ENCODE measurements at places on chromosomes 3 and 15.

- no peak for DNase-seq
These were observed 182.6 kb downstream of the WDR72 start for GRCh38 chr15:53576841-53577240.

- DNase-seq = no peak
These were observed 24.8 kb downstream of the IGF1R start for GRCh38 chr15:98673133-98673532.

DNA sequence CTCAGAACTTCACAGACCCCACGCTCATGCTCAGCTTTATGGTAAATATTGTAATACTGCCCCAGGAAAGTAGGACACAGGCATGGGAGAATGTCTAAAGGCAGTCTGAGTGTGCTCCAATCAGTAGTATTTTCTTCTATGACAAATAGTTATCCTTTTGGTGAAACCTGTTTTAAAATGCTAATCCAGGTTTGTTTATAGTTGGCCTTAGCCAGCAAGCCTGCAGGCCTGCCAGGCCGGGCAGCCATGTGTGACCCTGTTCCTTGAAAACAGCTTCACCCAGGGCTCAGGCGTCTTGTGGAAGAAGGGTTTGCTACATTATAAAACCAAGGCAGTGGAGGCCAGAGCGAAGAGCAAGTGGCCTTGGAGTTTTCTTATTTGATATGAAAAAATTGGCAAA is 104.7 kb downstream of the SEMA6D start:
- DNase-seq = no peak

DNA sequence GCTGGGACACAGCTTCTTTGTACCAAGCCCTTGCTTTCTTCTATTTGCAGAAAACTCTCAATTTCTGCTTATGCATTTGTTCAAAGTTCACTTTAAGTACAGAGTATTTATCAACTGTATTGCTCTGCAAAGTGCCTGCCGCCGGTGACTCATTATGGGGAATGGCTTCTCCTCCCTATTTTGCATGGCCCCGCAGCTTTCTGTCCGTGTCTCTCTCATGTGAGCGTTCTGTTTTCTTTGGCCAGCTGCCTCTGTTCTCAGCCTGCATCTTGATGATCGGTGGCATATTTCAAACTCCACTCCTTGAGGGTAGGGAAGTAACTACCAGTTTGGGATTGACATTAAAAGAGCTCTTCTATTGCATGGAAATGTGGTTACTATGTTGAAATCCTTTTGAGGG is 28.6 kb upstream of the ST8SIA2 start:
- no peak for DNase-seq

DNA sequence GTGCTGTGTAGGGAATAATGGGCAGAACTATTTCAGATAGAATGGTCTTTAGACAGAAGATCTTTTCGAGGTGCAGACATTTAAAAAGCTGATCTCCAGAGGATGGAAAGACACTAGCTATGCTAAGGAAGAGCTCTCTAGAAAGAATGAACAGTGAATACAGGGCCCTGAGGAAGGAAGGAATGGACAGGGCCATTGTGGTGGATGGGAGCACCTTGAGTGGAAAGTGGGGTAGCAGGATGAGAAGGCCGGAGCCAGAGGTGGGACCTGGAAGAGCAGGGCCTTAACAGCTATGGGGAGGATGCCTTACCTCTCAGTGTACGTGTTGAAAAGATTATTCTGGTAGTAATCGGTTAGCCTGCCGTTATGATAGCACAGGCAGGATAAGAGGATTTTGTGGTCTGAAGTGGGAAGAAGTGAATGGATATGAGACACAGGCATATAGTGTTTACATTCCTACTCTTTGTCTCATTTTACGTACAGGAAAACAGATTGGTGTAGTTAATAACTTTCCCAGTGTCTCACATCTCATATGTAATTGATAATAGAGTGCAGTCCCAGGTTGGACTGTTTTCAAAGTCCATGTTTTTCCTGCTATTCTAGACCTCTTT is 172.4 kb downstream of the KLHL25 start:
- DNase-seq = no peak

DNA sequence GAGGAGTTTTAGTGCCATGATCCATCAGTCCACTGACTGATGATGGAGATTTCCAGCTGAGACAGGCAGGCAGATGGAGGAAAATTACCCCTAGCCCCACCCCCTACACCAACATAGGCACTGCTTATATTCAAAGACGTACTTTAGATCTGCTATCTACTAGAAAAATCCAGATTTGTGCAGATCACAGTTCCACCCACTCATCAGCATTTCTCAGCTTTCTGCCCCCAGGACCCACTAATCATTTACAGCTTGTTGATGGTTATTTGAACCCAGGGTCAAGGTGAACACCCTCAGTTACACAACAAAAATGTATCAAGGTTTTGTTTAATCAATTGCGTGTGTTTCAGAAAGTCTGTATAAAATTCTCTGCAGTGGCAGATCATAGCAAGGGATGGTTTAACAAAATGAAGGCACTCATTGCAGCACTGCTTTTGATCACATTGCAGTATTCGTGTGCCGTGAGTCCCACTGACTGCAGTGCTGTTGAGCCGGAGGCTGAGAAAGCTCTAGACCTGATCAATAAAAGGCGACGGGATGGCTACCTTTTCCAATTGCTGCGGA is at the start of gene HRG:
Gene HRG, plus strand, starts transcription at position 390 of the 564 bp plus-strand sequence. Its CDS starts 18 bp downstream, at position 408.
- no peak for DNase-seq

DNA sequence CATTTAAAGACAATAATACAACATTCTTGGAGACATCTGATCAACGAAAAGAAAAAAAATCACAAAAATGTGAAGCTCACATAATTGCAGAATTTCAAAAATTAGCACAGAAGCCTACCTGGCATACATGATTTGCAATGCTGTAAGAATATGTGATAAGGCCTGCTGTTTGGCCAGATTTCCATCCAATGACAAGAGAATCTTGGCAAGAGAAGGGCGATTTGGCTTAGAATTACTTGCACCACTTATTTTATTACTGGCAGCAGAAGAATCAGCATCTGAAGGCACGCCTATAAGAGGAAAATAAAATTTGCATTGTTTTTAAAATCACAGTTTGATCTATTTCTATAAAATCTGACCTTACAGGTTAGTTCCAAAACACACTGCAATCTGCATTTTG is 70.3 kb upstream of the OCA2 start:
- no peak for DNase-seq

DNA sequence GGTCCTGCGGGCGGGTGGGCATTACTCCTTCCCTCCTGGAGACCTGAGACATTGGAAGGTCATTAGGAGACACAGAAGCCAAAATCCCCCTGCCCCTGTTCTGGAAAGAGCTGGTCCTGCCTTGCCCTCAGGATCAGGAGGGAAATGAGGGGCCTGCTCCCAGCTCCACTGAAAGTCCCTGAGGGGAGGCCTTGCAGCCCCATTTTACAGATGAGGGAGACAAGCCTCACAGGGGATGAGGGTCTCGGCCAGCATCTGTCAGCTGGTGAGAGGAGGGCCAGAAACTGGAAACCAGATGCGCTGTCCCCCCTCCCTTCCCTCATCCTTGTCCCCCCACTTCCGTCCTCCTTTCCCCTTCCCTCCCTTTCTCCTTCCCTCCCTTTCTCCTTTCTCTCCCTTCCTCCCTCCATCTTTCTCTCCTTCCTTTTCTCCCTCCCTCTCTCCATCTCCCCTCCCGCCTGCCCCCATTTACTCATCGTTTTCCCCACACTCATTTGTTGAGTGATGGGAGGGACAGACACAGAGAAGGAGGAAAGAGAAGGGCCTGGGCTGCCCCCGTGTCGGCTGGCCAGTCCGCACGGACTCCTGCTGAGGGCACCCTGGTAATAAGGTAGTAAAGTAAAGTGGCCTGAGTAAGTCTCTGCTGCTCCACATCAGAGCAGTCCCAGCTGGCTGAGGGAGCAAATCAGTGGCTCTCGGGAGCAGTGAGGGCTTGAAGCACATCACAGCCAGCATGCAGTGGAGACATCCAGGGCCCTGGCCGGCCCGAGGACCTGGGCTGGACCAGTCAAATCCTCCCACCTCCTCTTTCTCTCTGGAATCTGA is 112.4 kb upstream of the ALDH1A3 start:
- no peak for DNase-seq
